ENCODE measurements at places on chromosomes 2 and 18.

DNA sequence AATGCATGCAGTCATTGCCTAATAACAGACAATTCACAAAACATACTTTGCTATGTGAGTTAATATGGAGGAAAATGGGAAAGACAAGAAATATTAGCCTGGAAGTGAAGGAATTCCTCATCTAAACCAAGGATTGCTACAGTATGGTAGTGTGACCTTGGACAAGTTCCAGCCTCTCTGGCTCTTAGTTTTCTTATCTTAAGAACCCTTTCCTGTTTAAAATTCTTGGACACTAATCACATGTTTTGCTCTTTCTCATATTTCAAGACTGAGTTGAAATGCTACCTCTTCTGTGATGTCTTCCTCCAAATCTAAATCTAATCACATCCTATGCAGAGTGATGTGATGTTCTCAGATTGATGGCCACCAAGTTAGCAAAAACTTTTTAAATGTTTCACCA, 20.8 kb upstream of the ADAM23 start:
- DNase-seq: no peak

DNA sequence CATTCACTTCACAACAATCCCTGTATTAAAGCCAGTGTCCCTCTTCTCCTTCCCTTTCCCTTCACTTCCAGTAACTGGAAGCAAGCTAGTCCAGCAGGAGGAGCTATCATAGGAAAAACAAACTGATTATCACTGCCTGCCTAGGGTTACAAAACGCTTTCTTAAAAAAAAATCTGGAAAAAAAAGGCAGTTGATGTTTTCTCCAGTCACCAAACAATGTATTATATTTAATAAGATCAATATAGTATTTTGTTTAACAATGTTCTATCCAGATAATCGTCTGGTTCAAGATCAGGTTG, 78.8 kb upstream of the ITGB6 start:
- no peak for DNase-seq

DNA sequence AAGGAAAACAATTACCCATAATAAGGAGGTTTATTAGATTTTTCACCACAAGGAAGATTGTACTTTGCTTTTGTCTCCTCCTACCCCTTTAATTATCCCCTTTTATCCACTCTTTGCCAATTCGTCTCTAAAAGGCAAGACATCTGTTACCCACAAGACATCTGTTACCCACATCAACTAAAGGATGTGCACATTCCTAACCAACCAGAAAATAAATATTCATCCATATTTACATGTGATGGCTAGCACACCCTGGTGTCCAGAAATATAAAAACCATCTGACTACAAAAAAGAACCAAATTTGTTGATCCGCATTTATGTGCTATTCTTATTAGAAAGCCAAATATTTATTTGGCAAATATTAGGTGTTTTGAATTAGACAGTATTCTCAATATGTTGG, 35.7 kb downstream of the ACVR1C start:
- DNase-seq: no peak

DNA sequence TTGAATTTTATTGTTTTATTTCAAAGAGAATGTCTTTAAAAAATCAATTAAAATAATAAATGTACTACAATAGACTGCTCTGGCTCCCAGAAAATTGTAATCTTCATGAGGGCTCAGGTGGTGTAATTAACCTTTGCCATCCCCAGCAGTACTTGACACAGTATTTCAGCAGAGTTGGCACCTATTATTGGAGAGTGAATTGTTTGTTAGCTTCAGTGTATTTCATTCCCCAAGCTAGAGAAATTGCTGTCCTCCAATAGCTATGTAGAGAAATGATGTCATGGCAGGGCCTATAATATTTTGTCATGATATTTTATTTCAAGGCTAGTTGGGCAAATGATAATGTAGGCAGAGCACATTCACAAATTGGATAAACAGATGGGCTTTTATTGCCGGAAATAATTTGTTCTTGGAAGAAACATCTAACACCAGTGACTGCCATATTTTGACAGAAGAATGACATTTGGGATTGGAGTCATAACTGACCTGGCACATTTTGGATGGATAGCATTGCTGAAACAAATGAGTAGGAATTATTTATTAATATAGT, 712.0 kb upstream of the NXPH2 start:
- no peak for DNase-seq

DNA sequence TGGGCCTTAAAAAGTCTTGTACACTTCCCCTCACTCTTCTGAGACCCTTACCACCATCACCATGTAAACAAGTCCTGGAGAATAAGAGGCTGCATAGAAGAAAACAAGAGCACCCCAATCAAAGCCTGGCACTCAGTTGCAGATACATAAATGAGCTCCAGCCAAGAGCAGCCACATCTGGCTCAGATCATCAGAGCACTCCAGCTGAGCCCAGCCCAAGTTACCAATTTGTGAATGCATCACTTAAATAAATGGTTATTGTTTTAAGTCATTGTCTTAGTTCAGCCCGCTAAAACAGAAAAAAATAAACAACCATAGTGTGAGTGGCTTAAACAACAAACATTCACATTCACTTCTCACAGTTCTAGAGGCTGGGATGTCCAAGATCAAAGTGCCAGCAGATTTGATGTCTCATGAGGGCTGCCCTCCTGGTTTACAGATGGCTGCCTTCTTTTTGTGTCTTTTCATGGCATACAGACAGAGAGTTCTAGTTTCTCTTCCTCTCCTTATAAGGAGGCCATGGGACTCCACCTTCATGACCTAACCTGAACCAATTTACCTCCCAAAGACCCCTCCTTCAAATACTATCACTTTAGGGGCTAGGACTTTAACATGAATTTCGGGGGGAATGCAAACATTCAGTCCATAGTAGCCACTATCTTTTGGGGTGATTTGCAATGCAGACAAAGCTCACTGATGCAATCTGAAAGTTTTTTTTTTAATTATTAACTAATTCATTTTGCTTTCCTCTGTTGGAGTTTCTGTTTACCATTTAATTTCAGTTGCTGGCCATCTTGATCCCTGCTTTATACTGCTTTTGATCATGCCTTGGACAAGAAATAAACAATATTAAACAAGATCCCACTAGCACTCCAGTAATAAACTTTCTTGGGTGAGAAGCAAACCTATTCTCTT, 187.5 kb upstream of the ACVR2A start:
- no peak for DNase-seq

- no peak for DNase-seq
Measured at GRCh38 chr2:33144243-33144642, 197.5 kb downstream of the LTBP1 start.

GRCh38 chr2:28710545-28710944, 41.1 kb upstream of the PPP1CB start:
- no peak for DNase-seq

DNA sequence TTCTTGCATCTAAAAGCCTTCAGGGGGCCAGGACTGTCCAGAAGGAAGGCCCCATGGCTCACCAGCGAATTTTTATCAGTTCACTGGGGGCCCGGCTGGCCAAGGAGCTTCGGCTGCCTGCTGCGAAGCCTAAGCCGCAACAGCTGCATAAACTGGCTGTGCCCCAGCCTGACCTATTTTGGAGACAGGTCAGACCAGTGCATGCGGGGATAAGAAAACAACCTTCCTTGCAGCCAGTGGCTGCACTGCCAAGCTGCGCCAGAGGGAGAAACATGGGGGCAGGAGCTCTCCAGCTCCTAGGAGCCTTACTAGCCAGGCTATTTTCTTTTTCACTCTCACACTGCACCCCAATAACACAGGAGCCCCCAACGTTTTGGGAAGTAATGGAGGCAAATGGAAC, 15.2 kb downstream of the PAX3 start:
- DNase-seq: no peak

DNA sequence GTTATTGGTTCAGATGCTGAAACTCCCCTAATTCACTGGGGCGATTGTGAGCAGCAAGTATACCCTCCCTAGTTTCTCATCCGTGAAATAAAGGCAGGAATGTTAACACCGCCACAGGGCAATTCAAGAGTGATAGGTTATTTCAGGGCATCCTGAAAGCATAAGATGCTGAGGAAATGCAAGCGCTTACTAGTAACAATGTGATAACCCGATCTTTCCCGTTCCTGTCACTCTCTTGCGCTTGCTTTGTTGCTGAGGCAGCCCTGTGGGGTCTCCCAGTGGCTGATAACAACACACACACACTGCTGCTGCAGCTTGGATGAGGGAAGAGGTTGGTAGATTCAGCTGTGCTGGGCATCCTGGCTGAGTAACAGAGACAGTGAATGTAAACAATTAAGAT, 259.3 kb downstream of the AGPS start:
- DNase-seq: no peak

- no peak for DNase-seq
Measured at GRCh38 chr18:45802814-45803492, 22.5 kb upstream of the SIGLEC15 start.

GRCh38 chr2:236143811-236144210, 24.4 kb downstream of the GBX2 start:
- DNase-seq: no peak

DNA sequence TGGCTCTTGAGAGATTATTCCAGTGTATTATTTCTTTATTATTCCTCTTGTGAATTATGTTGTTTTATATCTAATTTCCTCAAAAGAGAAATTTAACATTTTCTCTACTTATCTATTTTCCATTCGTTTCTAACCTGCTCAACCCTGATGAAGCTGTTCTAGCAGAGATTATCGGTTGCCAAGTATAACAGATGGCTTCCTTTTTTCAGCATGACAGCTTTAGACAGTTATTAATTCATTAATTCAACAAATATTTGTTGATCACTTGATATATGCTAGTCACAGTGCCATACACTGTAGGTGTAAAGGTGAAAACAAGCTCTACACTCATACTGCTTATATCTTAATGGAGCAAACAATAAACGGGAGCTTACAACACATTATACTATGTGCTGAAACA, 137.9 kb upstream of the UBE2E3 start:
- DNase-seq: no peak

DNA sequence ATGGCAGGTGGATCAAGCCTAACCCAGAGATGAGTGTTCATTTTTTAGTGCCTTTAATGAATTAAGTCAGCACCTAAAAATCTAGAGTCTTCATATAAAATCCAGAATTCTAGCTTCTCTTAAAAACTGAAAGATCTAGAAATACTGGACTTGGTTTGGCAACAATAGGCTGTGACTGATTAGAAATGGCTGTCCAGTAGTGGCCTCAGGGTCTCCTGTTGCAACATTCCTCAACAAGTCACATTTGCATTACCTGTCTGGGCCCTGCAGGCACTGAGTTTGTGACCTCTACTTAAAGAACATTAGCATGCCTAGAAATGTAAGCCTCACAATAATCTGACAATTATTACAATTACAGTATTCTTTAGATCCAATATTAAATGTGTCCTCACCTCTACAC, 33.1 kb downstream of the MBD2 start:
- DNase-seq: no peak

DNA sequence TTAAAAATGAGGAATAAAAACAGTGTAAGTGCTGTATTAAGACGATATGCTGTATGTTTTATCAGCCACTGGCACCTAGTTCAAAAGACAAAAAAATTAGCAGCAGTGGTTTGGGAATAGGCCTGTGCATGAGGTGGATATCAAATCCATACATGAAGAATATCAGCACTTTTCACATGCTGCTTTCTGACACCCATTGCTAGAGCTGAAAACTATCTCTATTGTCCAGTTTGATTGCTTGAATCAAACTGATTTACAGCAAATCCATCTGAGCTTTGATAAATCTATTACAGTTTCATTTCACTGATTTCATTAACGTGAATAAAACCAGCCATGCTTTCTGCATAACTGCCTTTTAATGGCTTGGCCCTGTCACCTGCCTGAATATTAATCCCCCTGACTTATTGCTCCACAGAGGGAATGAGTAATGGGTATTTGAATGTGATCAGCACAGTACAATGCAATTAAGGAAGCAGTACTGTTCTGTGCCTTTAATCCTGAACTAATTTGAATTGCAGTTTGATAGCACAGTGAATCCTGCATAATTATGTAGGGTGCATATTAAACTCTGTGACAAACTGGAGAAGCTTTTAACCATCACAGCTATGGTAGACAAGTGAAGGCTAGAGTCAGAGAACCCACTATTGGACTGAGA, 154.0 kb downstream of the GPD2 start:
- no peak for DNase-seq

DNA sequence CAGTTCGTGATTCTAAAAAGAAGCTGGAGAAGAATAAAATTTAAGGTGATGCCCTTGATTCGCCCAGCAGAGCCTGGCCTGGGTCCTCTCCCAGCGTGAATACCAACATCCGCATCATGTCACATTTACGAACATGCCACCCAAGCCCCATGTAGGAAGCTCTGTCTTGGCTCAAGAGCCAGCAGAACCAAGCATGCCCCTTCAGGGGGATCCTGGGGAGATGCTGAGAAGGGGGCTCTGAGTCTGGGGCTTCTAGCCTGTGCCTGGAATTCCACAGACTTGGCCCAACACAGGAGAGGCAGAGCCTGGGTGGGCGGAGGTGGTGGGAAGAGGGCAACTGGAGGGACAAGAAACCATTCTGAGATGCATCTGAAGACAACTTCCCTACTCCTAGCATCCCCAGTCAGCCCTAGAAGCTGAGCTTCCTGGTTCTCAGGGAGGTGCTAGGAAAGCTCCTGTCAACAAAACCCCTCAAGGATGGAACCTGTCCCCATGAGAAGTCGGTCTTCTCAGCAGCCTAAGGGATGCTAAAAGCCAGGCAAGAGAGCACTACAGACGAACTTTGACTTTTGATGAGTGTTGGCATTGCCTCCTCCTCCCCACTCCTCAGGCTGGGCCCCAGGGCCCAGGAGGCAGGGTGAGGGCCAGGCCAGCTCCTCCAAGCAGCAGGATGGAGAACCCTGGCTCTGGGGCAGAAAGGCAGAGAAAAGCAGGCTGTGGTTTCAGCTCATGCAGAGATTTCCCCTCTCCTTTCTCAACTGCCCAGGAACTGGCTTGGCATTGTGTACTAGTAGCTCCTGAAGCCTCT, 57.9 kb downstream of the POLR1A start:
- DNase-seq: no peak

GRCh38 chr2:226887940-226888339, 52.1 kb downstream of the RHBDD1 start:
- no peak for DNase-seq

GRCh38 chr2:134623796-134624195, 95.0 kb downstream of the TMEM163 start:
- DNase-seq: no peak

GRCh38 chr2:149188291-149188690, 142.1 kb upstream of the LYPD6 start:
- DNase-seq: no peak

GRCh38 chr2:227222292-227222691, 57.9 kb downstream of the COL4A3 start:
- no peak for DNase-seq

- no peak for DNase-seq
Measured at GRCh38 chr2:66275984-66276383, 158.9 kb upstream of the MEIS1 start.

GRCh38 chr2:1479346-1479745, 66.1 kb downstream of the TPO start:
- no peak for DNase-seq

DNA sequence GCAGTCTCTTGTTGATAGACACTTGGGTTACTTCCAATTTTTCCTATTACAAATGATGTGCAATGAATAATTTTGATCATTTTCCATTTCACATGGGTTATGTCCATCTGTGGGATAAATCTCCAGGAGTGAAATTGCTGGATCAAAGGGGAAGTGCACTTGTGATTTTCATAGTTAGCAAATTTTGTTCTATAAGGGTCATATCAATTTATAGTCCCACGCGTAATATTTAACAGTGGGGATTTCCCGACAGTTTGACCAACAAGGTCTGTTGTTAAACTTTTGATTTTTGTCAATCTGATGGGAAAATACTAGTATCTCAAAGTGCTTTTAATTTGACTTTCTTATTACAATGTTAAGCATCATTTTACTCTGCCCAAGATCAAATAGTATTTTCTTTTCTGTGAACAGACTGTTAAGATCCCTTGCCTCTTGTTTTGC, 8.3 kb downstream of the IL1B start:
- no peak for DNase-seq
